ENCODE measurements at places on chromosomes 6 and 20. TPM values are rescaled to one million over a fixed set of nuclear protein-coding genes. Genes with fewer than 3 reads are reported as not detected.

Gene RAMACL
- 0.56 TPM for total RNA-seq

Gene PRDM13
- total RNA-seq = not detected

- peaks cover 27% of the 10 kb centered on the region for H3K4me1 ChIP-seq
- no peak overlapping the region for H3K27ac ChIP-seq
- no peaks in the 10 kb centered on the region for H3K27me3 ChIP-seq
- no peaks in the 10 kb centered on the region for H3K36me3 ChIP-seq
These were observed 267.0 kb downstream of the TMEM242 start for GRCh38 chr6:157056275-157056674.

DNA sequence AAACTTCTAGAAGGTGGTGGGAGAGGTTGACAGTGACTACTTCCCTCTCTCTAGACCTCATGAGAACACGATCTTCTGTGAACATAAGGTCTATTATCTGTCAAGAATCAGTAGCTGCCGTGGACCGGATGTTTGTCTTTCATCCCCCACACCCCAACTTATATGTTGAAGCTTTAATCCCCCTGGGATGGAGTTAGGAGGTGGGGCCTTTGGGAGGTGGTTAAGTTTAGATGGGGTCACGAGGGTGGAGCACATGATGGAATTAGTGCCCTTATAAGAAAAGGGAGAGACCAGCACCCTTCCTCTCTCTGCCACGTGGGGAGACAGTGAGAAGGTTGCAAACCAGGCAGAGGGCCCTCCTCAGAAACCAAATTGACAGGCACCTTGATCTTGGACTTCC is 409.1 kb downstream of the QKI start:
- no peak for DNase-seq
- no peaks in the 10 kb centered on the region for H3K36me3 ChIP-seq
- no peak overlapping the region for H3K4me3 ChIP-seq
- no peak overlapping the region for H3K27ac ChIP-seq
- H3K27me3 ChIP-seq = no peaks in the 10 kb centered on the region

Measured in neural progenitor cell (in vitro differentiated cells).